ENCODE measurements at places on chromosomes 5 and 9.

GRCh38 chr9:12681620-12682019 lies 11.6 kb upstream of the TYRP1 start:
- DNase-seq: no peak

- no peak for DNase-seq
Observed at GRCh38 chr9:6440405-6440804, 27.4 kb downstream of the UHRF2 start.

- DNase-seq: no peak
Observed at GRCh38 chr5:124706729-124707361, 39.6 kb downstream of the ZNF608 start.

DNA sequence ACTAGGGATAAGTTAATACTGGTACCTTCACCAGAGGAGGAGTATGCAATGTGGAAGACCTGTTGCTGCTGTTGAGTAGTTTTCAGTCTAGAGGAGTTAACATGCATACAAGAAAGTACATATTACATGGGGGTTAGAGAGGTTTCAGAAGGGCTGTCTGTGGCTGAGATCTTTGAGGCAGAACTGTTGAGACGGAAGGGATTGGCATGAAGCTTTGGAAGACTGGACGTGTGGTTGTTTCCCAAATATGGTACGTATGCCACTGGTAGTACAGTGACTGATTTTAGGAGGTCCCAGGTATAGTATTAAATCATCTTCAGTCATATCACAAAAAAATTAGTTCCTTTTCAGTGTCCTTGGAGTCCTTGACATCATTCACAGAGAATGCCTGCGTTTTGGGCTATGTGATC lies 17.6 kb downstream of the TNFAIP8 start:
- DNase-seq: no peak

GRCh38 chr9:129241725-129242124 lies 63.7 kb upstream of the IER5L start:
- DNase-seq: no peak

DNA sequence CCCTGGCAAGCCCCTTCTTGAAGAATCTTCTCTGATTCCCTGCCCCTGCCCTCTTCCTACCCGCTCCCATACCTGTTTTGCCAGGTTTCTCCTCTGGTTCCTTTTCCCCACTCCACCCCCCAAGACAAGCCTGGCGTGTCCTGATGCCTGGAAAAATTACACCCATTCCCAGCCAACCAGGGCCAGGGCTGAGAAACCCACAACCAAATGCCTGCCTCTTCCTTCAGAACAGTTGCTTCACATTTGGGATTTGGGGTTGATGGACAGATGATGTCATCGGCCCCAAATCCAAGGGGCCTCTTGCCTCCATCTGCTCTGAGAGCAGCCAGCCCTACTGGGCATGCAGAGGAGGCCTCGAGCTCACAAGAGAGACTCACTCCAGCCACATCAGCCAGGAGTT lies 8.8 kb upstream of the NEK6 start:
- DNase-seq: no peak

GRCh38 chr5:1524481-1524798 lies 680 bp upstream of the LPCAT1 start:
- DNase-seq: no peak

GRCh38 chr9:37174247-37174646 lies 53.9 kb downstream of the ZCCHC7 start:
- DNase-seq: no peak

GRCh38 chr5:143828710-143829109 lies 16.7 kb downstream of the HMHB1 start:
- DNase-seq: no peak

DNA sequence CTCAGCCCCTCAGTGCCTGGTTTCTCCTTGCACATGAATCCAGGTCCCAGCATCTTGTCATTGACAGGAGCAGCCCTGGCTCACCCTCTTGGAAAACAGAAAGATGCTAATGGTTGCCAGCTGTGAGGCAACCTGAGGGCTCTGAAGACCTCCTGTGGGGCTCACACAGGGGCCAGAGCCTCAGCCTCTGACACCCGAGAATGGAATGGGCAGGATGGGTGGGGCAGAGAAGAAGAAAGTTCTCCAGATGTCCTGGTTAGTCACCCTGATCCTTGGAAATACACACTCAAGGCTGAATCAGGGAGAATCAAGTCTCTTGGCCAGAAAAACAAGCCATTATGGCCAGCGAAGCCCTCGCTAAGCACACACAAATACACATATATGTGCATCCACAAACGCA lies 32.3 kb upstream of the SPATA31E1 start:
- no peak for DNase-seq

- no peak for DNase-seq
Observed at GRCh38 chr5:134846641-134846960, 833 bp downstream of the C5orf24 start.

GRCh38 chr5:34501840-34502239 lies 154.3 kb upstream of the RAI14 start:
- DNase-seq: no peak

DNA sequence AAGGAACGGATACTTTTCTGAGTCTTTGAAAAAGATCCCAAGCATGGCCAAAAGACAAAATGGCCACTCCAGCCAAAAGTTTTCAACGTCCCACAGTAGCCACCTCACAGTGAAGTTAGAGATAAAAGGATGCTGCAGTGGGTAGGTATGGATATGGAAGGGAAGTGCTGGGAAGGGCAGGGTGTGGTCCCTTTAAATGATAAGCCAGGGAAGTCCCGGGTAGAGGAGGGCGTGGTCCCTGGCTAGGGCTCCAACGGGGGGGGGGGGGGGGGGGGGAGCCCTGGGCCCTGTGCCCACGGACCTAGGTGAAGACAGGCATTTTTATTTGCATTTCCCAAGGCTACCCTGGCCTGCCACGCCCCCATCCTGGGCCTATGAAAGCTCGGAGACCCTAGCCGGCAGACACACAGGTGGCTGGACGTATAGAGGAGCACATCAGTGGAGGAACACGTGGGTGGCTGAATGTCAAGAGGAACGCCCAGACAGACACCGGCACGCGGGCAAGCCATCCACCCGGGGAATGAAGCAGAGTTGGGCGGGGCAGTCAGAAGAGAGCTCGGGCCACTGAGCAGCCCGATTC lies 306.7 kb downstream of the NFIB start:
- no peak for DNase-seq

GRCh38 chr9:89358985-89359384 lies 40.7 kb downstream of the SECISBP2 start:
- no peak for DNase-seq

- no peak for DNase-seq
Observed at GRCh38 chr9:73640971-73641370, 489.3 kb downstream of the ANXA1 start.

DNA sequence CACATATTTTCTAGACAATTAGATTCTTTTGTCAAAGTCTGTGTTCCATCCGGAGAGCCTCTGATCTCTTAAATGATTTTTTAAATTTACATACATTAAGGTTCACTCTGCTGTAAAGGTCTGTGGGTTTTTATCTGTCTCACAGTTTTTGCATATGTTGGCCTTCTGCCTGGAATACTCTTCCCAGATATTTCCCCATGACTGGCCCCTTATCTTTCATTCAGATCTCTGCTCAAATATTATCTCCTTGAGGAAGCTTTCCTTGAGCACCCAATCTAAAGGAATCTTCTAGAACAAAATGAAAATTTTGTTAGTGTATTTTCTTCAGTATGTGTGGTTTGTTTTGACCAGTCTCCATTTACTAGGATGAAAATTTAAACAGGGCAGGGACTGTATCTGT lies 26.3 kb downstream of the FAF2 start:
- no peak for DNase-seq

DNA sequence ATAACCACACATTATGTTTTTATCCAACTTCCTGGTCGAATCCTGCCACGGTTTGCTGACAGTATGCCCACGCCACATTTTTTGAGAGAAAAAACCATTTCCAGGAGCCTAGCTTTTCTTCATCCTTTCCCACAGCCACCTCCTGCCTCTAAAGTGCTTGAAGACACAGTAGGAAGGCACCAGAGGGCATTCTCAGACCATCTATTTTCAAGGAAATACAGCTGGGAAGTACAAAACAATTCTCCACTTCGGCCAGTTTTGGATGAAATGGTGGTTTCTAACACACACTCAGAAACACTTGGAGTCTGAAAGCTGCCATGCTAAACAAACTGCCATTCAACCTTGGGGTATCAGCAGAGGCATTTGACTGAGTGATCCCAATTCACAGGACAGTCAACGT lies 86.3 kb upstream of the RPS23 start:
- DNase-seq: no peak

GRCh38 chr5:171845857-171846256 lies 60.2 kb downstream of the SMIM23 start:
- no peak for DNase-seq

GRCh38 chr5:14696057-14696456 lies 31.5 kb downstream of the OTULIN start:
- no peak for DNase-seq

- no peak for DNase-seq
Observed at GRCh38 chr9:102594241-102594640, 400.9 kb upstream of the CYLC2 start.

- no peak for DNase-seq
Observed at GRCh38 chr9:133440874-133441273, 18.7 kb downstream of the ADAMTS13 start.

- DNase-seq: no peak
Observed at GRCh38 chr9:125134976-125135375, 8.4 kb downstream of the SCAI start.

DNA sequence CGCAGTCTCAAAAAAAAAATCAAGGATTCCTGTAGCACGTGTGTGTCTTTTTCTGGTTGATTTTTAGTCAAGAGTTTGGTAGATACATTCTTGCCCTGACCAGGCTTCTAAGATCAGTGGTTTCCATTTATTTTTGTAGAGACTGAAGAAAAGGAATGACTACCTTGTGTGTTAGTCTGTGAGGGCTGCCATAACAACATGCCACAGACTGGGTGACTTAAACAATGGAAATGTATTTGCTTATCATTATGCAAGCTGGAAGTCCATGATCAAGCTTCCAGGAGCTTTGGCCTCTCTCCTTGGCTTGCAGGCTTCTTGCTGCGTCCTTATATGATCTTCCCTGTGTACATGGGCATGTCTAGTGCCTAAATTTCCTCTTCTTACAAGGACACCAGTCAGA lies 127.0 kb downstream of the CCDC192 start:
- DNase-seq: no peak

DNA sequence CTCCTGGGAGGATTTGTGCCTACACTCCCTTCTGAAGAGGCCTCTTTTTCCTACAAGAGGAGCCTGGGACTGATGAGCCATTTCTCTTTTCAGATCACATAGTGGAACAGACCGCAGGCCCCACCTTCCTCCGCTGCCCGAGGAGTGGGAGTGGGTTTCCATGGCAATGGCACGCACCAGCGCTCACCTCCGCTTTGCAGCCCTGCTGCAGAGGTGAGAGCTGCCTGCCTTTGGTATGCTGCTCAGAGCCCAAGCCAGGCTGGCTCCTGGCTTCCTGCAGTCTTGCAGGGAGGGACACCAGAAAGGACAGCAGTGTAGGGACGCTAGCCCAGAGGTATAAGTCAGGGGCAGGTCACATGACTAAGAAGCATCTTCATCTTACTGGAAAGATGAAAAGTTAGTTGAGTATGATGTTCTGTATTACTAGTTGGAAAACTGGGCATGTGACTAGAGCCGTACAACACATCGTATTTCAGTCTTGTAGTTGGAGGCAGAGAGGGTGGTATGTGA lies 12.4 kb downstream of the PTTG1 start:
- DNase-seq: no peak

DNA sequence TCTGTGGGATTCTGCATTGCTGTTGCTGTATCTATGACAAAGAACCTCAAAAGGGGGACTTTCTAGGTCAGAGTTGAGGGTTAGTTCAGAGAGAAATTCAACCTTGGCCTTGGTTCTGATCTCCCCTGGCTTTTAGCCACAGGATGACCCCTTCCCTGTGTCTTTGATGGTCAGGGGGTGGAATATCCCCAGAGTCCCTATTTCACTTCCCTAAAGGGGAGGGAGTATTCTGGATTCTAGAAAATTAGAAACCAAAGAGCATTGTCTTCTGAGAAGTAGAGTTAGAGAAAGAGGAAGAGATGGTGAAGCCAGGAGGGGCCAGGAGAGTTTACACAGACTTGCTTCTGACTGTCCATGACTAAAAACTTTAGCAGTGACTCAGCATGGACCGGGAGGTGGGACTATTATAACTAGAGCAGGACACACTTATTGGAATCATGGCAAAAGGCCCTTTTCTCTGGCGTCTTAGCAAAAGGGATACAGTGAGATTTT lies 56.2 kb upstream of the LPAR1 start:
- DNase-seq: no peak
